NCI-H774 (cell line): ENCODE measurements at places on chromosomes 5 and 9.

GRCh38 chr5:67693956-67694809, 497.6 kb upstream of the CD180 start:
- DNase-seq = no peak

DNA sequence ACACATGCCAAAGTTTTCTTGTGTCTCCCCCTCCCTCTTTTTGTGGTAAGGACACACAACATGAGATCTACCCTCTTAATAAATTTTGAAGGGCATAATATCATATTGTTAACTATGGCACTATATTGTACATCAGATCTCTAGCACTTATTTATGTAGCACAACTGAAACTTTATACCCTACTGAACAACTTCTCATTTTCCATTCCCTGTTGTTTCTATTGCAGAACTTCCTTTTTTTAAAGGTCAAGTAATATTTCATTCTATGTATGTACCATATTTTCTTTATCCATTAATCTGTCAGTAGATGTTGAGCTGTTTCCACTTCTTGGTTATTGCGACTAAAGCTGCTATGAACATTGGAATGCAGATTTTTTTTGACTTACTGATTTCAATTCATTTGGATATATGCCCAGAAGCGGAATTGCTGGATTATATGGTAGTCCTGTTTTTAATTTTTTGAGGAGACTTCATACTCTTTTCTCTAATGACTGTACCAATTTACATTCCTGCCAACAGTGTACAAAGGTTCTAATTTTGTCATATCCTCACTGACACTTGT, 305.3 kb downstream of the PRR16 start:
- no peak for DNase-seq

GRCh38 chr9:69079186-69079585, 43.6 kb downstream of the FXN start:
- no peak for DNase-seq

DNA sequence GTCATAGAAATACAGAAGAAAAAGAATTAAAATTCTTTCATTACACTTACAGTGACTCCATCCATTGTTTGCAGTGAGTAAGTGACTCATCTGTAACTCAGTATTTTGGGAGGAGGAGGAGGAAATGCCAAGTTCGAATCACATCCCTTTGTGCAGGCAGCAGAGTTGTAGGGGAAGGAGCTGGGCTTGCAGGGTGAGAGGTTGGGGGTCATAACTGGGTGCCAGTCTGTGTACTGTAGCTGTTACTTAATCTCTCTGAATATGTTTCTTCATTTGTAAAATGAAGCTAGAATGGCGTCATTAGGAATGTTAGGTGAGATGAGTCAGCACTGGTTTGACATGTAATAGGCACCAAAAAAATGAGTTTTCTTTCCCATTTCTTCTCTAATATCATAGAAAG, 235.7 kb upstream of the ADAMTSL1 start:
- no peak for DNase-seq

GRCh38 chr5:27315363-27316270, 277.2 kb upstream of the CDH9 start:
- DNase-seq = no peak

GRCh38 chr9:97772145-97772544, 75.0 kb upstream of the XPA start:
- DNase-seq = no peak

- DNase-seq = no peak
These were observed 102.8 kb downstream of the MRPS30 start for GRCh38 chr5:44911501-44911900.

GRCh38 chr9:78972303-78972999, 599.3 kb upstream of the TLE4 start:
- DNase-seq = peak; percentile 86

GRCh38 chr5:95725937-95726810, 5.0 kb upstream of the RHOBTB3 start:
- no peak for DNase-seq

DNA sequence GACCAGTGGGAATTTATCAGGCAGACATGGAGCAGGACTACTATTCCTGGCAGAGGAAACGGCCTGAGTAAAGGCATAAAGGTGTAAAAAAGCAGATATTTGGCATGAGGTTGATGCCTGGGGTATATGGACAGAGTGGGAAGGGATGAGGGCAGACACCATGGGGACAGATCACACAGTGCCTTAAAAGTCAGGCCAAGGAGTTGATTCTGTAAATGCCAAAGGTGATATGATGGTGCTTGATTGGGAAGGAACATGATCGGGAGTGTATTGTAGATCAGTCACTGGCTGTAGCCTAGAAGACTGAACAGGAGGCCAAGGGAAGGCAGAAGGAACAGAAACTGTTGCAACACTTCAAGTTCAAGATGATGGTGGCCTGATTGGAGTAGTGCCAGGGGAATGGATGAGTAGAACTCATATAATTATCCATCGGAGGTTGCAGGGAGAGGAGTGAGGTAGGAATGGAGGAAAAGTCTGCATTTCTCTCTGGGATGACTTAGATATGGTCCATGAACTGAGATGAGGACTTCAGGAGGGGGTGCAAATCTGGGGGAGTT, 594.3 kb upstream of the KLF4 start:
- no peak for DNase-seq

DNA sequence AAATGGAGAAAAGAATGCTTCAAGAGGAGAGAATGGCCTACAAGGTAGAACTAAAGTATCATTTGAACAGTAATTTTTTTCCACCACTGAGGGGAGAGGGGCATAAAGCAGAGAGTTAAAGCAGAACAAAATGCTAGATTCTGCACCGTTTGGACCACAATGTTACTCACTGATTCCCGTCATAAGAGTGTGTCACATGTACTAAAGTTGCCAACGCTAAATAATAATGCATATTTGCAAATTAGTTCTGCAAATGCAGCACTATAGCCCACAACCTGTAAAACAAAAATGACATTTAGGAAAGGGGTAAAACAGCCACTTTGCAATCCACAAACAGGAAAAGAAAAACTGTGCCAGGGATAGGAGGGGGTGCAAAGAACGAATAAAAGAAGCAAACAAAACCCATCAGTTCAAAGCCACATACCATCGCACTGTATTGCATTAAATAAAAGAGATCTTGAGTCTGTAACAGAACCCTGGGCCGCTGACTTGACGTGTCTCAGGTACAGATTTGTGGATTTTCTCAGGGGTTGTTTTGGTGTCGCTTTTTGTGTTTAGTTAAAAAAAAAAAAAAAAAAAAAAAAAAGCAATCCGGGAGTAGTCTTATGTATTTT, 7.7 kb upstream of the NFIB start:
- DNase-seq = no peak

DNA sequence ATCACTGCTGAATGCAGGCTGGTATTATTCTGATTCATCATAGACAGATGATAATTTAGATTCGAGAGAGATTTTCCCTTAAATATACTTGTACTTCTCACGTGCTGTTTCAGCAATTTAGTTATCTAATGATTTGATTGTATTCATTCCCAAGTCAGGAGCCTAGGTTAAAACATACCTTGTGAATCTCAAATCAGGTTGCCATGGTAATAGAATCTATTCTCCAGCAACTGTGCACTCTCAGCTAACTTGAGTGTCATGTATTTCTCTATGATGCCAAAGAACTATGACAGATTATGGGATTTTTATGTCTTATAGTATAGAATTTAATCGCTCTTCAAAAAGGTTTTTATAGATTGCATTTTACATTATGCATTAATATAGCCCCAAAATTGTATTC, 315.3 kb downstream of the GABRG2 start:
- DNase-seq = no peak

DNA sequence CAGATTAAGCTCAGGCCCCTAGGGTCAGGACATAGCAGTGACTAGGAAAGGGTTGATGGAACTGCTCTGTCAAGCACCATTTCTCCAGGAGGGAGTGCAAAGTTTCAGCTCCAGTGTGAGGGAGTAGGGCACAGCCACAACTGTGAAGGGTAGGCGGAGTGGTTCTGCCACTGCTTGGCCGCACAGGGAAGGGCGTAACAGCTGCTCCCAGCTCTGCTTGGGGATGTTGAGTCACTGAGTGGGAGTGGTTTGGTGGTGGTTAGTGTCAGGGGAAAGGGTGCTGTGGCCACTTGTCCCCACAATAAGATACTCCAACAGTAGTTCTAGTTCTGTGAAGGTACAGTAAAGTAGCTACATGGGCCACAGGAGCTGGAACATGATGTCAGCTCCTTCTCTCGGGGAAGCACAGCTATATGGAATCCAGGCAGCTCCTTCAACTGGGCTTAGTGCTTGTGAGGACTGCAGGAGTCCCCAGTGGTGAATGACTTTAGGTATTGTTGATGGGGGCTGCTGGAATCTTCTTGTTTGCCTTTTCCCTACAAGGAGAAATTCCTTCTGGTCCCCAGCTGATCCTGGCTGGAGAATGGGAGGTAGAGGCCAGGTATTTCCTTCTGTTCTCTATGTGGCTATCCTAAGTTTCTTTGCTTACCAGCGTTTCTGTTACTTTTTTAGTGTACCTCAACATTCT, 314.5 kb downstream of the SPATA31D1 start:
- DNase-seq = no peak

DNA sequence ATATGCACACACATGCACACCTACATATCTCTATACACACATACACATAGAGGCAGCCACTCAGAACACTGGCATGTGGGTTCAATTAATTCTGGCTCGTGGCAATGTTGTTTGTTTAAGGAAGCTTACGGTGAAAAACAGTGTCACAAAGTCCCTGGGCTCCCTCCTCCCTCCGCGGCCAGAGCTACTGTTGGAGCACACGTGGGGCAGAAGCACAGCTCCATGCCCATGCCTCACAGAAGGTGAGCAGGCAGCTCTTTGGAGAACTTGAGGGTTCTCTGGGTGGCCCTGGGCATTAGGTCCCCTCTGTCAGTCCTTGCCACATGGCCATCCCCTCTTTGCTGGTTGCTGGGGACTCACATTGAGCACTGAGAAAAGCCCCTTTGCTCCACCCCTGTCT, 107.5 kb downstream of the GADD45G start:
- DNase-seq = no peak

DNA sequence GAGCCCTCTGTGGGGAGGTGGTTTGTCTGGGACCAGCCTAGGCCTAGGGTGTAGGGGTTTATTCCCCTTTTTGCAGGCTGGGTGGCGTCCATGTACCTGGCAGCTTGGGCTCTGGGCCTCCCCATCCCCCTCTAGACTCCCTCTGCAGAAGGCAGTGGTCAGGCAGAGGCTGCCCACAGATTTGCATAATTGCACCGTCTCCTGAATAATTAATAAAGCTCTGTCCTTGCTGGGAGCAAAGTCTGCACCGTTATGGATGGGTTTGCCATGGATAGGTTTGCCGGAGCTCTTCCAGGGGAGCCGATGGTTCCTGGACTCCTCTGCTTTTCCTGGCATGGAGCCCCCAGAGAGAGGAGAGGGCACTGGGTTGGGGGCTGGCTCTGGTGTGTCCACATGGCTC, 60.4 kb downstream of the DAB2IP start:
- DNase-seq = no peak

- no peak for DNase-seq
These were observed 49.0 kb upstream of the RIC1 start for GRCh38 chr9:5579881-5580280.

DNA sequence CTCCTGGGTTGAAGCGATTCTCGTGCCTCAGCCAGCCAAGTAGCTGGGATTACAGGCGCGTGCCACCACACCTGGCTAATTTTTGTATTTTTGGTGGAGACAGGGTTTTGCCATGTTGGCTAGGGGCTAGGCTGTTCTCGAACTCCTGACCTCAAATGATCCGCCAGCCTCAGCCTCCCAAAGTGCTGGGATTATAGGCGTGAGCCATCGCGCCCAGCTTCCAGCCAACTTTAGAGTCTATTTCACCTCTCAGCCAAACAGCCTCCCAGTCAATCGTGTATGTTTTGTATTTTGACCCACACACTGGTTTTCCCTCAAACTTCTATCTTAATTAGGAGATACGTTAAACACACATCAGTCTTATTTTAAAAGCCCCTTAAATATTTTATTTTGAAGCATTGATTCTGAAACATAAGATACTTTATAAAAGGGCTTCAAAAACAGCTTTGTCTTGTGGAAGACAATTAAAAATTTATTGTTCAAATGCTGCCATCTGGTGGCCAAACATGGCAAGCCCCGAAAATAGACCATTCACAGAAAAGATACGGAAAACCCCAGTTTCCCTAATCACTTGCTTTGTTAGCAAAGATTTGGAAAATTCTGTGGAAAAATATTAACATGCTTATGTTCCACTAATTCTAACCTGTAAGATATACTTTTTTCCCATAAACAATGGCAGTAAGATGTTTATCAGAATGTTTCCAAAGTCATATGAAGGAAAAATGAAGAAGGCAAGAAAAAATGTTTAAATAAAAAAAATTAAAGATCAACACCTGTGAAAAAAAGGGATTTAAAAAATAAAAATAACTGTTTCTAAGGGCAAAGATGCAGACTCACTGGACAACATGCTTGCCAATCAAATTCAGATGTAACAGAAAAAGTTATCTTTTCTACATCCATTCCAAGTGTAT, 33.1 kb downstream of the APTX start:
- peak; percentile 24 for DNase-seq

DNA sequence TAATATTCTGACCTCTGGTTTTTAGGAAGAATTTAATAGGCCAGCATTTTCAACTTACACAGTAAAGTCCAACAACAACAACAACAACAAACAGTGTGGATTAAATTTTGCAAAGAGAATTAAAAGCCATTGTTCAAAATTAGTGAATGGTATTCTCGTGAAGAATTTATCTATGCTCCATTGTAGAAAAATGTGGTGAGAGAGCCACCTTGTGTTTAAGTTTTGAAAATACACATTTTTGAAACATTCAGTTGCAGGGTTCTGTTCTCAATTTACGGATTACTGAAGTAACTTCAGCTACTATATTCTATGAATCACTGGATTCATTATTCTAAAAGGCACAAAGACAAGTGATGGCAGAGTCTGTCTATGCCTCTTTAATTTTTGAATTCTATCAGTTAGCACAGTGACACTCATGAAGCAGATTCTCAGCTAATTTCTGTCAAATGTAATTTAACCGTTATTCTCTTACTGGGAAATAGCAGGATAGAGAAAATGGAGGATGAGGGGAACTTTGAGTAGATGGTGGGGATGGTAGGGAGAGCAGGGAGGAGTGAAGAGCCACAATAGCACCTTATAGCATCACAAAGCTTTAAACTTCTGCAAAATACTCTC, 11.0 kb downstream of the CCDC152 start:
- DNase-seq = peak; percentile 22

DNA sequence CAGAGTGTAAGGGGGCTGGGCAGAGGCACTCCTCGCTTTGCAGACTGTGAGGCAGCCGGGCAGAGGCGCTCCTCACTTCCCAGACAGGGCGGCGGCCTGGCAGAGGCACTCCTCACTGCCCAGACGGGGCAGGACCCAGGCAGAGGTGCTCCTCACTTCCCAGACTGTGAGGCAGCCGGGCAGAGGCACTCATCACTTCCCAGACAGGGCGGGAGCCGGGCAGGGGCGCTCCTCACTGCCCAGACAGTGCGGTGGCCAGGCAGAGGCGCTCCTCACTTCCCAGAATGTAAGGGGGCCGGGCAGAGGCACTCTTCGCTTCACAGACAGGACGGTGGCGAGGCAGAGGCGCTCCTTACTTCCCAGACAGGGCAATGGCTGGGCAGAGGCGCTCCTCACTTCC, 442.5 kb downstream of the SPATA31D1 start:
- no peak for DNase-seq

DNA sequence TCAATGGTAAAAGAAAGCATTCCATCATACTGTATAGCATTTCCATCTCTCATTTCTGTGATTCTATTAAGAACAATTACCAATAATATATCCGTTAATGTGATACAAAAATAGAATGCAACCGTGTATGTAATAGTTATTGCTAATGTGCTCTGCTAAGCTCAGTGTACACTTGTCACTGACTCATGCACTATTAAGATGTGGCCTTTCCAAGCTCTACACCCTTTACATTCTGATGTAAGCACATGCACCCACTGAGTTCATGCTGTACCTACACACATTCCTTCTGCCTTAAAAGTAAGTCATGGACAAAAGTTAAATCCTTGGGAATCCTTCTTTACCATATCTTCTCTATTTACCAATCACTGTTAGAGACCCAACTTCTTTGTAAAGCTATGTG, 319.1 kb downstream of the ZSWIM6 start:
- DNase-seq = no peak
